CD4-positive, alpha-beta T cell treated with Interferon alpha-2 for 1 hour (primary cell): ENCODE measurements at places on chromosomes 2 and 18.

- DNase-seq: no peak
These were observed 285.0 kb downstream of the GULP1 start for GRCh38 chr2:188576651-188577050.

GRCh38 chr2:54348646-54349045 lies 92.6 kb upstream of the TSPYL6 start:
- no peak for DNase-seq

DNA sequence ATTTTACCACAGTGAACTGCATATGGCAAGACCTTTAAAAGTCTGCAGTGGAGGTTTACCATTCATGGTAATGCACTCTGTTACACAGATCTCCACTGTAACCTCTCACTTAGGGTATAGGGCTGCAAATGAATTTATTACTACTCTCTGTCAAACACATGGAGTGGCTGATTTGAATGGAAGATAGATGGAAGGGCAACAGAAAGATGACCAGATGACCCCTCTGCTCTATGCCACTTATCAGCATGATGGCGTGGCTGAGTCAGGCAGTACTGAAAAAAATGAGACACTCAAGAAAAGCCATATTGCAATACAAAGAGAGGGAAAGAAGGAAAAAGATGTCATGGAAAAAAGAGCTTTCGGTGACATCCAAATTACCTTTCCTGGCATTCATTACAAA lies 72.3 kb downstream of the ABCA12 start:
- DNase-seq: no peak

- DNase-seq: no peak
These were observed 14.9 kb upstream of the FAM124B start for GRCh38 chr2:224416656-224417360.

- no peak for DNase-seq
These were observed 227.5 kb downstream of the MTX2 start for GRCh38 chr2:176496761-176497160.

DNA sequence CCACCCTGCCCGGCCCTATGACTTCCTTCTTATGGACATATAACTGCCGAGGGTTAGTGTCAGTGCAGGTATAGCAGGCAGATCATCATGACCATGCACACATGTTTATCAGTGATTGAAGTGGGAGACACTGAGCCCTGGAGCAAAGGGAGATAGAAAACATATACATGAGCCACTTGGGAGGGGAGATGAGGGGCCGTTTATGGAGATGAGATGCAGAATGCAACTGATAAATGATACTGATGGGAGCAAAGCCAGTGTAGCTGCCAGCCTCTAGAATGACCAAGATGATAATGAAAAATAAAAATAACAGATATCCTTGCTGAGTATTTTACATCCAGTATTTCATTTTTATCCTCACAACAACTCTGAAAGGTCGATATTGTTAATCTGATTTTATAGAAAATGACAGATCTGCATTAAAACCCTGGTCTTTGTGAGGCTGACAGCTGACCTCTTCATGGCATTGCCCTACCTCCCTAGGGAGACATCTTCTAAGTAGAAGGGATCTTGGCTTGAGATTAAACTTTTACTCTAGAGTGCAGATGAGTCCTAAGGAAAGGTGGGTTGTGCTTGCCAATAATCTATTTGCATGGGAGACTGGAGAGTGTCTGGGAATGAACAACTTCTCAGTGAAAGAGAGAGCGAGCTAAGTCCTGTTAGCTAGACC lies 178.4 kb upstream of the LHCGR start:
- no peak for DNase-seq
